Activated CD4-positive, CD25-positive, alpha-beta regulatory T cell treated with anti-CD3 and anti-CD28 coated beads, Interleukin-2, amount 50 U/mL, for 16 hours (primary cell): ENCODE measurements at places on chromosomes 2 and 18.

- no peak for DNase-seq
Observed at GRCh38 chr18:12027046-12027445, 45.7 kb downstream of the IMPA2 start.

DNA sequence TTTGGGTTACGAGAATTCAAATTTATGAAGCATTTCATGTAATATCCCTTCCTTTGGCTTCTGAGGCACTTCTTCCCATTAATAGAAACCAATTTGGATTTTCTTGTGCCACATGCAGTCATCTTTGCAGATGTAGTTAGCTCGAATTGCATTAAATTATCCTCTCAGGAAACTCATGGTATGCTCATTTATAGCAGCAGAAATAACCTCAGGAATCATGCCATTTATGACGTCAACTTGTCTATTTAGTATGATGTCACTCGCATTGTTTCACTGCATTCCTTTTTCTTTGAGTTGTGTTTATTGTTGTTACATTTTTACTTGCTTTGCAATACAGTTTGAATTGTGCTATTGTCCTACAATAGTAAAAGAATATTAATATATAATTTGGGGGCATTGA is 163.8 kb downstream of the RBM43 start:
- DNase-seq, result no peak

GRCh38 chr2:84280873-84281272 is 178.2 kb downstream of the SUCLG1 start:
- DNase-seq, result no peak

DNA sequence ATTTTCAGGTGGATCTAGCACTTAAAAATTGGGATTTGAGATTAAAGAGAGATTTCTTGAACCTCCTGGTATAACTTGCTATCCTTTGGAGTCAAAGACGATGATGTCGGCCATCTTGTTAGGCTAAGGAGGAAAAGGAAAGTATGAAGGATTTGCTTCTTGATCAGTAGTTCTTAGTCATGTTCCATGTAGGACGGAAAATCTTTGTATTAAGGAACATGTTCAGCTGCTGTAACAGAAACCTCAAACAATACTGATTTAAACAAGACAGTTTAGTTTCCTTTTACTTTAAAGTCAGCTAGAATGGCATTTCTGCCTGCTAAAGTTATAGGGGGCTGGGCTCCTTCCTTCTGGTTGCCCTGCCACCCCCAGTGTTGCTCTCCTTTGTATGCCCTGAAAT is 56.4 kb upstream of the MGAT5 start:
- DNase-seq, result no peak
